Activated CD4-positive, alpha-beta memory T cell treated with anti-CD3 and anti-CD28 coated beads for 36 hours (primary cell): ENCODE measurements at places on chromosomes 12 and 14.

DNA sequence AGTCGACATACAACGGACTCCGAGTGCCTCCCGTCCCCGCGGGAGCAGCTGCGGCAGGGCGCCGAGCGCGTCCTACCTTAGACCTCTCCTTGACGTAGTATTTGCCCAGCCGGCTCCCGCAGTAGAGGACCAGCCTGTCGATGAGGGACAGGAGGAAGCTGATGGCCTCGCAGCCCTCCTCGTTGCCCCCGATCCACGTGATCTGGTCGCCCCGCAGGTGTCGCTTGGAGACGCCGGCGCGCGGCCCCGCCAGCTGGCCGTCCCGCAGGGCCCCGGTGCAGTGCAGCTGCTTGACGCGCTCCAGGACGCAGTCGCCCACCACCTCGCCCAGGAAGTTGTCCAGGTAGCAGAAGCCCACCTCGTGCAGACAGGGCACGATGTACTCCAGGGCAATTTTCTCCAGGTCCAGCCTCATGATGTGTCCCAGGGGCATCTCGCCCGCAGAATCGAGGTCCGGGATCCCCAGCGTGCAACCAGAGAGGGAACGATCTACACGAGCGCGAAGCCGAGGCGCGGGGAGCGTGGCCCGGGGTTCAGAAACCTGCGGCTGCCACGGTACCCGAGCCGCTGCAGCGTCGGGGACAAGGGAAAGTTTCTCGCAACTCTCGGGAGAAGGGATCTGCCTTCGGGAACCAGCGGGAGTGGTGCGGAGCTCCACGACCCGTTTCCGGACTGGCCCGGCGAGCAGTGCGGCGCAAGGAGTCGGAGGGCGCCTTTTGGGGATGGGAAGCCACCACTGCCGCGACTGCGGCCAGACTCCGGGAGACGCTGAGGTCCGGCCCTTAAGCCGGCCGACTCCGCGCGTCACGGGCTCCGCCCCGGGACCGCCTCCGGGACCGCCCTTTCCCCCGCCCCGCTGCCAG is at the start of gene EGLN3:
EGLN3 (minus strand) TSS at position 755 of the 863 bp plus-strand sequence; CDS start at position 433, 322 bp downstream.
- H3K4me3 ChIP-seq, result peak within 1 kb of the TSS; percentile 76
- no peaks in the 10 kb centered on the region for H3K36me3 ChIP-seq
- peaks cover 42% of the 10 kb centered on the region for H3K27me3 ChIP-seq
- H3K4me1 ChIP-seq, result peaks cover 17% of the 10 kb centered on the region
- peak; percentile 73 for DNase-seq

DNA sequence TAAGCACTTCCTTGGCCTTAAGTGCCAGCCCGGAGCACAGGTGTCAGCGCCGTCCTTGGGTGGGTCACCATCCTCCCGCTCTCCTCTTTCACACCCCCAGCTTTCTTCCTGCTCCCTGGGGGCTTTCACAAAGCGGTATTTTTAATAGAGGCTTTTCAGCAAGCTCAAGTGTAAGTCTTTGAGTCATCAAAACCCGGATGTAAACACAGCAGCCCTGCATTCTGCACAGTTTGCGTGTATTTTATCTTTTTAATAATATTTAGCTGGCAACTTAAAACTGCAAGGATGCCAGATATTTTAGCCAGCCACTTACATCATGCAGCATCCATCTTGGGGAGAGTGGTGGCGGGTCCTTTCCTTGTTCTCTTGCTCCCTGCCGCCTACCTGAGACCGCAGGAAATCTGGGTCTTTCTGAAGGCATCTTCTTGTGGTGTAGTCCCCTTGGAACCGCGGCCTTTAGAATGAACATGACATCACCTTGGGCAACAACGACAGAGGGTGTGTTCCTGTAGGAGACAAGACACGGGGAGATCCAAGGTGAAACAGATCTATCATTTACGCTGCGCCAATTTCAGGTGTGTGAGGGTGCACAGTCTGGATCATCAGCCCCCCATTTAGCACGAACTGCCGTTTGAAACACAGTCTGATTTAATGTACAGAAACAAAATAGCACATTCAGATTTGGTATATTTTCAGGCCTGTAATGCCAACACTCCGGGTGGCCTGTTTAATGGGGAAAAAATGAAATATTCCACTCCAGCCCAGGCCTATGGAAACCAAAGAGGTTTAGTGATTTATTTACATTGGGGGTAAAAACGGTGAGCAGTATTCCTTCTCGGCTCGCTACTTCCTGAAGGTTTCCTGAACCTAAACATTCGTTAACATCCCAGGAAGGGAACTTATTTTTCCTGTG is 12.5 kb upstream of the IRF2BPL start:
- peak overlapping the region; percentile 77 for H3K4me3 ChIP-seq
- H3K36me3 ChIP-seq, result no peaks in the 10 kb centered on the region
- H3K27me3 ChIP-seq, result no peaks in the 10 kb centered on the region
- DNase-seq, result peak; percentile 68
- peak overlapping the region; percentile 99 for H3K27ac ChIP-seq
- peaks cover 88% of the 10 kb centered on the region for H3K4me1 ChIP-seq

DNA sequence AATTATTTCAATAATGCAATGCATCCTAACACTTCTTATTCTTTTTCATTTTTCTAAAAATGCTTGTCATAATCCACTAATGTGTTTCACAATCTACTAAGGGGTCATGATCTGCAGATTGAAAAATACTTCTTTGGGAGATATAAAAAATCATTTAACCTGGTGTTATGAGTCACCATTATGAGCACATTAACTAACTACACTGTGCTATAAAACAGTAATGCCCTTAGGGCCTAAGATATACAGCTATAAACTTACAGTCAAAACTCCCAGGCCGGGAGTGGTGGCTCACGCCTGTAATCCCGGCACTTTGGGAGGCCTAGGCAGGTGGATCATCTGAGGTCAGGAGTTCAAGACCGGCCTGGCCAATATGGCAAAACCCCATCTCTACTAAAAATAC is 14.2 kb downstream of the ATXN2 start:
- H3K4me3 ChIP-seq, result no peak overlapping the region
- H3K36me3 ChIP-seq, result peaks cover 3% of the 10 kb centered on the region
- no peaks in the 10 kb centered on the region for H3K27me3 ChIP-seq
- H3K4me1 ChIP-seq, result peaks cover 12% of the 10 kb centered on the region
- DNase-seq, result no peak

- DNase-seq, result no peak
These were observed 23.3 kb upstream of the SLC2A3 start for GRCh38 chr12:7959278-7959677.

DNA sequence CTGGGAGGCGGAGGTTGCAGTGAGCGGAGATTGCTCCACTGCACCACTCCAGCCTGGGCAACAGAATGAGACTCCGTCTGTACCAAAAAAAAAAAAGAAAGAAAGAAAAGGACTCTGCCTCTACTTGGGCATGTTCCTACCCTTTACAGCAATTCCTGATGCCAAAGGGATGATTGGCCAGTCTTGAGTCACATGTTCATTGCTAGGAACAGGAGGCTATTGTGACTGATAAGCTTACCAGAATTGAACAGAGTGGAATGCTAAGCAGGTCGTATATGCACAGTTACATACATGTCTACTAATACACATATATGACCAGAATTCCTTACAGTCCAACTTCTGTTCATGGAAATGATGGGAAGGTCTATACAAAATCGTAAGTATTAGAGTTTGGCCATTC is 34.3 kb downstream of the KLHDC1 start:
- H3K27ac ChIP-seq, result no peak overlapping the region
- H3K27me3 ChIP-seq, result no peaks in the 10 kb centered on the region
- H3K36me3 ChIP-seq, result peaks cover 8% of the 10 kb centered on the region
- no peaks in the 10 kb centered on the region for H3K4me1 ChIP-seq
- H3K4me3 ChIP-seq, result no peak overlapping the region

- H3K4me3 ChIP-seq, result no peak overlapping the region
- DNase-seq, result no peak
- peaks cover 25% of the 10 kb centered on the region for H3K4me1 ChIP-seq
- no peaks in the 10 kb centered on the region for H3K27me3 ChIP-seq
- no peaks in the 10 kb centered on the region for H3K36me3 ChIP-seq
- no peak overlapping the region for H3K27ac ChIP-seq
These were observed 36.3 kb upstream of the CDK17 start for GRCh38 chr12:96436366-96437170.

DNA sequence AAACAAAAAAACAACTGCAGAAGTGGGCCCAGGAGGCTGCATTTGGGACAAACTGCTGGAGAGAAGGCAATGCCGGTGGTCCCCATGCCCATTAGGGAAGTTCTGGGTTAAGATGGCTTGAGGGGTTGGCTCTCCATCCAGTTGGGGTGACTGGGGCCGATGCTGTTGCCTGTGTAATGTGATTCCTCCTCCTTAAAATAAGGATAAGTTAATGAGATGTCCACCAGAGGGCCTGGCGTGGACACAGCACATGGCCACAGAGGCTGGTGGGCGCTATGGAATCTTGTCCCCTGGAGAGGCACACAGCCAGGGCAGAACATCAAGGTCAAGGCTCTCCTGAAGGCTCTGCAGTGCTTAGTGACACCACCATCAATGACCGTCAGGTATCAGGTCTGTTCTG is 1.0 kb upstream of the TESC start:
- no peak overlapping the region for H3K27ac ChIP-seq
- no peaks in the 10 kb centered on the region for H3K36me3 ChIP-seq
- H3K4me3 ChIP-seq, result no peak overlapping the region
- peaks cover 4% of the 10 kb centered on the region for H3K4me1 ChIP-seq
- H3K27me3 ChIP-seq, result peaks cover 20% of the 10 kb centered on the region

DNA sequence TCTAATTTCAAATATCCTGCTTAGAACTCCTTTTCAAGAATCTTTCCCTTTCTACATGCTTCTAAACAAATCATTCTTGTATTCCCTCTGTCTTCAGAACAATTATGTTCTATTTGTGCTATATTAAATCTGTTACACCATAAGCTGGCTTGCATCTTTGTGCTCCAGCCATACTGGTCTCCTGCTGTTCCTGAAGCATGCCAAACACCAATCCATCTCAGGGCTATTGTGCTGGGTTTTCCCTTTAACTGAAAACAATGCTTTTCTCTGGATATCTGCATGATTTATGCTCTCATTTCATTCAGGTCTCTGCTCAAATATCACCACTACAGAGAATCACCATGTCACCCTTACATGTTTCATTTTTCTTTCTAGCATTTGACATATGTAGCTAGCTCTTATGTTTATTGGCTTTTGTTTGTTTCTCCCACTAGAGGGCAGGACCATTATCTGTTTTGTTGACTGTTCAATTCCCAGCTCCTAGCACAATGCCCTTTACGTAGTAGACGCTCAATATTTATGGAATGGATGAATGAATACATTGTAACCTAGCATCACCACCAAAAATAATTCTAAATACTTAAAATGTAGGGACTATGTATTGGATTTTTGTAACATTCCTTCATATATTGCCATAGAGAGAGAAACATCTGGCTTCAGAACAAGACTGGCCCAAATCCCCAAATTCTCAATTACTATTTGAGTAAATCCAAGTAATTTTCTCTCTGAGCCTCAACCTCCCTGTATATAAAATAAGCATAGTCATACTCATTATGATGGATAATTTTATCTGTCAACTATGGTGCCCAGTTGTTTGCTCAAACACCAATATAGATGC is 302.0 kb upstream of the SYT1 start:
- H3K27ac ChIP-seq, result no peak overlapping the region
- no peaks in the 10 kb centered on the region for H3K36me3 ChIP-seq
- H3K4me1 ChIP-seq, result no peaks in the 10 kb centered on the region
- H3K27me3 ChIP-seq, result no peaks in the 10 kb centered on the region
- no peak for DNase-seq
- no peak overlapping the region for H3K4me3 ChIP-seq

GRCh38 chr12:63495974-63496373 is 172.3 kb downstream of the DPY19L2 start:
- no peaks in the 10 kb centered on the region for H3K4me1 ChIP-seq
- H3K4me3 ChIP-seq, result no peak overlapping the region
- DNase-seq, result no peak
- H3K36me3 ChIP-seq, result no peaks in the 10 kb centered on the region
- H3K27me3 ChIP-seq, result no peaks in the 10 kb centered on the region

- H3K4me1 ChIP-seq, result no peaks in the 10 kb centered on the region
- H3K27me3 ChIP-seq, result no peaks in the 10 kb centered on the region
- H3K27ac ChIP-seq, result no peak overlapping the region
- no peak for DNase-seq
- no peak overlapping the region for H3K4me3 ChIP-seq
These were observed 21.5 kb downstream of the ALDH2 start for GRCh38 chr12:111788178-111788654.

DNA sequence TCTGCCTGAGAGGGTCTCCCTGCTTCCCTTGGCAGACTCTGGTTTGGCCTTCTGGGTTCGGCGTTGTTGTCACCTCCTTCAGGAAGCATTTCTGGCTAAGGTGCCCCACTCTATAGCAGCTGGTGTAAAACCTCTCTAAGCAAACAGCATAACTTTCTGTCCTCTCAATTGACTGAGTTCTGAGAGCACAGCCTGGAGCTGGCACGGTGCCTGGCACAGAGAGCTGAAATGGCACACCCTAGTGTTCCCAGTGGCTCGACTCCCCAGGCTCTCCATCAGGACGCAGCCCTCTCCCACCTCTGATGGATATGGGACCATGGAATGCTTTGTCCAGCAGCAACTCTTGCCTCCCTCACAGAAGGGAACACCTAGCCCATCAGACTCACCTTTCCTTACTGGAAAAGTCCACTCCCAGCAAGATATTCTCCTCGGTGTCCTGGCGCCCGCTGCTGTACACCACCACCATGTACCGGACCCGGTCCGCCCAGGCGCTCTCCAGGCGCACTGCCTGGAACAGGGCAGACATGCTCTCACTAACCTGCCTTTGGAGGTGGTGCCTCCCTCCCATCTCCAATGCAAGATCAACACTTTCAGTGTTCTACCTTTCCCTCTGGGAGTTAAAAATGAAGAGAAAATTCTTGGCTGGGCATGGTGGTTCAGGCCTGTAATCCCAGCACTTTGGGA is 40.6 kb downstream of the SSH1 start:
- H3K27ac ChIP-seq, result no peak overlapping the region
- no peak overlapping the region for H3K4me3 ChIP-seq
- H3K27me3 ChIP-seq, result no peaks in the 10 kb centered on the region
- H3K36me3 ChIP-seq, result peaks cover 13% of the 10 kb centered on the region

GRCh38 chr12:44240186-44240585 is 404.3 kb downstream of the TMEM117 start:
- H3K27me3 ChIP-seq, result no peaks in the 10 kb centered on the region
- H3K4me1 ChIP-seq, result no peaks in the 10 kb centered on the region
- no peak overlapping the region for H3K27ac ChIP-seq
- no peak for DNase-seq

GRCh38 chr12:29073631-29074239 is 75.3 kb upstream of the FAR2 start:
- H3K4me1 ChIP-seq, result no peaks in the 10 kb centered on the region
- H3K36me3 ChIP-seq, result no peaks in the 10 kb centered on the region
- H3K27ac ChIP-seq, result no peak overlapping the region
- H3K4me3 ChIP-seq, result no peak overlapping the region

DNA sequence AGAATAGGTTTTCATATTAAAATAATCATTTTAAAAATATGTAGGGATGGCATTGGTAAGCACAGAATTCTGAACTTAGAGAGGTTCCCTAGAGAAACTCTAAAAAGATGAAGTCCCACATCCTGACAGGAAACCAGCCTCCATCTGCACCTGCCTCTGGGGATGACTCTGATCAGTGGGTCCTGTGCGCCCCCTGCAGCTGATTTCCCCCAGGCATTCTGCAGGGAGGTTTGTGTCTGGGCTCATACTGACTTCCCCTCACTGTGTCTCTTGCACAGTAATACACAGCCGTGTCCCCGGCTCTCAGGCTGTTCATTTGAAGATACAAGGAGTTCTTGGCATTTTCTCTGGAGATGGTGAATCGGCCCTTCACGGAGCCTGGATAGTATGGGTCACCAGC is 602.9 kb downstream of the TMEM121 start:
- peaks cover 4% of the 10 kb centered on the region for H3K27me3 ChIP-seq
- no peak overlapping the region for H3K27ac ChIP-seq
- H3K36me3 ChIP-seq, result no peaks in the 10 kb centered on the region
- H3K4me3 ChIP-seq, result no peak overlapping the region
- H3K4me1 ChIP-seq, result peaks cover 27% of the 10 kb centered on the region

- no peak for DNase-seq
- H3K4me3 ChIP-seq, result peak overlapping the region; percentile 34
- peak overlapping the region; percentile 73 for H3K27ac ChIP-seq
- peaks cover 9% of the 10 kb centered on the region for H3K27me3 ChIP-seq
These were observed 145.6 kb upstream of the NCOR2 start for GRCh38 chr12:124713041-124713435.
